Natural killer cell (primary cell): ENCODE measurements at places on chromosomes 16 and 17. TPM values are rescaled to one million over a fixed set of nuclear protein-coding genes. Genes with fewer than 3 reads are reported as not detected.

The ABCA9 gene
- total RNA-seq: 0.63 TPM

The TMEM88 gene
- 12.7 TPM for total RNA-seq

The ZNF319 gene
- total RNA-seq: 31.3 TPM

GRCh38 chr17:51166987-51167931 lies 1.0 kb downstream of the NME2 start:
- no peaks in the 10 kb centered on the region for H3K27me3 ChIP-seq
- H3K36me3 ChIP-seq: peaks cover 21% of the 10 kb centered on the region
- peak overlapping the region; percentile 90 for H3K4me3 ChIP-seq
- DNase-seq: peak; percentile 77

DNA sequence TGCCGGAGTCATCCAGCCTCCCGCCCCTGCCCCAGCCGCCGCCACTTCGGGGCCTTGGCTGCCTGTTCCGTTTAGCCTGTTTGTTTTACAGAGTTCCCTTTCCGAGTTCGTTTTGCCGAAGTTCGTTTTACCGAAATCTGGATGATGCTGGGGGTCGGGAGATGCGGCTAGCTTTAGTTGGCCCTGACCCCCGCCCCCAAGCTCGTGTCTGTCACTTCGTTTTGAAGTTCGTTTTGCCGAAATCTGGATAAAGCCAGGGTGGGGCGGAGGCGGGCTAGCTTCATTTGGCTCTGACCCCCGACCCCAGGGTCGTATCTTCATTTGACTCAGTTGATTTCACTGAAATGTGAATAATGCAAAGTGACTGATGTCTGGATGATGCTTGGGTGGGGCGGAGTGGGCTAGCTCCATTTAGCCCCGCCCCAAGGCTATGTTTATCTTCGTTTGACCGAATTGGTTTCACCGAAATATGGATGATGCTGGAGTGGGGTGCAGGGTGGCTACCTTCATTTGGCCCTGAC lies 591 bp downstream of the PSMD7 start:
- peak overlapping the region; percentile 95 for H3K4me3 ChIP-seq
- no peaks in the 10 kb centered on the region for H3K27me3 ChIP-seq
- DNase-seq: peak; percentile 16

GRCh38 chr17:78769196-78769773 lies 12.8 kb downstream of the CYTH1 start:
- peaks cover 89% of the 10 kb centered on the region for H3K4me1 ChIP-seq
- DNase-seq: peak; percentile 64
- H3K27me3 ChIP-seq: no peaks in the 10 kb centered on the region
- no peaks in the 10 kb centered on the region for H3K36me3 ChIP-seq
- no peak overlapping the region for H3K4me3 ChIP-seq

DNA sequence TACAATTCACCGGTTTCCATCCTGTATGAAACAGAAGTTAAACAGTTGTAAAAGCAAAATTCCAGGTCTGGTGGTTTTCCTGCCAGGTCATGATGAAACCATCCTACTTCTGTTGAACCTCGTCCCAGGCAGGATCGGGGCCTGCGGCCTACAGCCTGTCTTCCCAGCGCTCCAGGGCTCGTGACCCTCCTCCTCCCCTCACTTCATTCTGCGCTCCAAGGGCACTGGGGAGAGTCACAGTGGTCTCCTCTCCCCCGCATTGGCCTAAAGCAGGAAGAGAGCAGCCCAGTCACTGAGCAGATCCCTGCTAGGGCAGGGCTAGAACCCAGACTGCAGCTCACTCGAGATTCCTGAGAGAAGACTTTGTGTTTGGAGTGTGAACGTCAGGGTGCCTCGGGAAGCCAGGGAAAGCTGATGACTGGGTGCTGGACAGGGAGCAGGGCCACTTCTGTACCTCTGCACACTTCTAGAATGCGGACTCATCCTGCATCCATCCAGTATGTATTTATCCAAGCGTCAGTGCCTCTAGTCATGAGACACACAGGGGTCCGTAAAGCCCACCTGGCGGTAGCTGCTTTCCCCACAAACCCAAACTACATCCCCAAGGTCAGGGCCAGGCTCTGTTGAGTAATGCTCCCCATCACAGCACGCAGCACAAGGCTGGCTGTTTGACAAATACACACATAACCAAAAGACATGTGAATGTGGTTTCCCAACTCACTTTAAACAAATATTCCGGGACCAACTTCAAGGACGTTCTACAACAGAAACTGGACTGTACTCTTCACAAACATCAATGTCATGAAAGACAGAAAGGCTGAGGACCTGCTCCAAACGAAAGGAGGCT lies 1.7 kb upstream of the ITGAE start:
- H3K36me3 ChIP-seq: peaks cover 8% of the 10 kb centered on the region
- H3K27me3 ChIP-seq: no peaks in the 10 kb centered on the region
- no peak overlapping the region for H3K4me3 ChIP-seq
- H3K4me1 ChIP-seq: peaks cover 45% of the 10 kb centered on the region
- no peak for DNase-seq
- H3K27ac ChIP-seq: no peak overlapping the region

GRCh38 chr17:77935121-77935571 lies 23.4 kb upstream of the TNRC6C start:
- no peaks in the 10 kb centered on the region for H3K36me3 ChIP-seq
- H3K27ac ChIP-seq: no peak overlapping the region
- H3K4me1 ChIP-seq: no peaks in the 10 kb centered on the region

DNA sequence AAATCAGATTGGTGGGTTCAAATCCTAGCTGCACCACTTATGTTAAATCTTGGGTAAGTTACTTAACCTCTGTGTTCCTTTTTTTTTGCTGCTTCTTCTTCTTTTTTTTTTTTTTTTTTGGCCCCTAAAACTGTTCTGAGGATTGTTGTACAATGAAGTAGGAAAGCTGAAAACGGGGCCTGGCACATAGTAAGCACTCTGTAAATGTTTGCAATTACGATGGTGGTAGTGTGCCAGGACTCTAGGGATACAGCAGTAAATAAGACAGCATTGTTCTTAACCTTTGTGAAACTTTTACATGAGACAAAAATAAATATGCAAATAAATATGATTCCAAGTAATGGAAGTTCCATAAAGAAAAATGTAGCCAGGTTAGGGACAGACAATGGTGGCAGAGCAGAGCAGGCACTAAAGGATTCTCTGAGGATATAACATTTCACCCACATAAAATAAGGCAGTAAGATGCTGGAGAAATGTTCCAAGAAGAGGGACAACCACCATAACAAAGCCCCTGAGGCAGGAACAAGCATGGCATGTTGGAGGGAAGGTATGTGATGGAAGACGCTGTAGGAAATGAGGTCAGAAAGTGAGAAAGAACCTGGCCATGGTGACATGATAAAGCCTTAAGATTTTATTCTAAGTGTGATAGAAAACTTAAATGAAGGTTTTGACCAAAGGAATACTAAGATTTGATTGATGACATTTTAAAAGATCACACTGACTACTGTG lies 127.3 kb downstream of the NLK start:
- no peak overlapping the region for H3K27ac ChIP-seq
- no peak overlapping the region for H3K4me3 ChIP-seq
- H3K4me1 ChIP-seq: no peaks in the 10 kb centered on the region
- no peak for DNase-seq

DNA sequence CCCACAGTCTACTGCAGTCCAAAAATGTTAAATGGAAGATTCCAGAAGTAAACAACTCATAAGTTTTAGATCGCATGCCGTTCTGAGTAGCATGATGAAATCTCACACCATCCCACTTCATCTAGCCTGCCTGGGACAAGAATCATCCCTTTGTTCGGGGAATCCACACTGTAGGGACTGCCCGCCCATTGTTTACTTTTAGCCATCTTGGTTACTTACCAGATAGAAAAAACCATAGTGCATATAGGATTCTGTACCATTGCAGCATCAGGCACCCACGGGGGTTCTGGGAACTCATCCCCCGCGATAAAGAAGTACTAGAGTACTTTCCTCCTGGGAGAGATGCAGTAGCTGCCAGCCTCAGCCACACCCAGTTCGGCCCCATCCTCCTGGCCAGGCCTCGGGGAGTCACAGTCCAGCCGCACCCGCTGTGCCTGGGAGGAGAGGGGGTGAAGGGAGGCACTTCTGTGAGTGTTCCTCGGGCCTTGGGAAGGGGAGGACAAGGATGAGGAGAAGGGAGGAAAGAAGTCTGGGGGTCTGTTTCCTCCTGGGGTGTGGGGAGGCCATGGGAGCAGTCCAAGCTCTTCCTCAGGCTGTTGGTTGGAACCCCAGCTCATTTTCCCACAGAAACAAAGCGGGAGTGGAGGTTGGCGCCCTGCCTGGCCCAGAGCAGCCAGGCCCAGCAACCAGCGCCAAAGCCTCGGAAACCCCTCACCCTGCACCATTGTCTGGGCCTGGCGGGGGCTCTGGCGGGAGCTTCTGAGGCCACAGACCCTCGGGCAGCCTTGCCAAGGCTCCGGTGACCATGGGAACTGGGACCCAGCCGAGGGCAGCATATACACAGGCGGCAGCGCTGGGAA lies 8.9 kb downstream of the TRIM47 start:
- H3K27ac ChIP-seq: no peak overlapping the region
- no peak for DNase-seq
- no peaks in the 10 kb centered on the region for H3K36me3 ChIP-seq
- H3K4me3 ChIP-seq: no peak overlapping the region
- peaks cover 21% of the 10 kb centered on the region for H3K4me1 ChIP-seq

DNA sequence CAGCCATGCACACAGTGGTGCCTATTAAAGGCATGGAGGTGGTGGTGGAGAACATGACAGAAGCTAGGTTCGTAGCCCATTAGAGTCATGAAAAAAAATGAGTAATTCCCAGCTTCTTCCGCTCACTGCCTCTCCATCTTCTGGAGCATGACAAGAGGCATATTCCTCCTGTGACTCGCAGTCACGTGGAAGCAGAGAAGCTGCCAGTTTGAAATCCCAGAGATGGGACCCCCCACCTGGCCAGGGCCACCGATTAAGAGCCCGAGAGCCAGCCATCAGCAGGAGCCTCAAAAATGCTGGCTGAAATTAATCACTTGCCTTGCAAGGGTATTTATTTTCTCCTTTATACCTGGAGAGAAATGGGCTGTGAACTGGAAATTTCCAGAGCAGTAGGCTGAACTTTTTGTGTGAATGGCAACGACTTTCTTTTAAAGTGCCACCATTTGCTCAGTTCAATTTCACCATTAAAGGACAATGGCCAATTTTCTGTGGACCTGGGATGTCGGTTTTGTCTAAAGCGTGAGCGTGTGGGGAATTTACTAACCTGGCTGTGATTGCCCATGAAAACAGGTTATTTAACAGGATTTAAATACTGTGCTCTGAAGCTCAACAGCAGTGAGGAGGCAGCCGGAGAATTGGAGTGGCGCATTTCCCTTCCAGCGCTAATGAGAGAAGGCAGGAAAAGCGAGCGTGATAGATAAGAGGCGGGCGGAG lies 189.7 kb upstream of the SDK2 start:
- H3K4me1 ChIP-seq: peaks cover 29% of the 10 kb centered on the region
- no peaks in the 10 kb centered on the region for H3K36me3 ChIP-seq
- no peaks in the 10 kb centered on the region for H3K27me3 ChIP-seq
- no peak overlapping the region for H3K27ac ChIP-seq
- DNase-seq: no peak

DNA sequence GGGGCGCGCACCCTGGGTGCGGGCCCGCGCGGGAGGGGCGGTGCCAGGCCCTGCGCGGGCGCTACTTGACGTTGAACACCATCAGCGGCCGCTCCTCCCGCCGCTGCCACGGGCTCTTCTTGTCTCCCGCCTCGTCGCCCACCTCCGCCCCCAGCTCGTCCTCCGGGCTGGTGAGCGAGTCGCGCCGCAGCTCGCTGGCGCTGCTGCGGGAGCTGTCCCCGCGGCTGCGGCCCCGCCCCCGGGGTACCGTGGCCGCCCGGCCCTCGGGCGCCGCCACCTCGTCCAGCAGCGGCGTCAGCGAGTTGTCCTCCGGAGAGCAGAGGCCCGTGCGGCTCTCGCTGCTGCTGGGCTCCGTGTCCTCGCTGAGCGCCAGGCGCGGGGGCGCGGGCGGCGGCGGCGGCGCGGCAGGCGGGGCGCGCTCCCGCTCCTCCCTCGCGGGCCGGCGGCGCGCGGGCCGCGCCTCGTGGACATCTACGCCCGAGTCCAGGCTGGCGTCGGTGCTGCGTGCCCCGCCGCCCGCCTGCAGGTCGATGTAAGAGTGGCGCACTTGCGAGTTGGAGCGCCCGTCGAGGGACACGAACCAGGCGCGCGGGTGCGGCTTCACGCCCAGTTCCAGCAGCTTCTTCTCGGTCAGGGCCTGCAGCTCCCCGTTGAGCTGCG lies 8.7 kb downstream of the GRN start:
- DNase-seq: no peak
- no peaks in the 10 kb centered on the region for H3K27me3 ChIP-seq
- no peak overlapping the region for H3K4me3 ChIP-seq
- H3K27ac ChIP-seq: no peak overlapping the region

DNA sequence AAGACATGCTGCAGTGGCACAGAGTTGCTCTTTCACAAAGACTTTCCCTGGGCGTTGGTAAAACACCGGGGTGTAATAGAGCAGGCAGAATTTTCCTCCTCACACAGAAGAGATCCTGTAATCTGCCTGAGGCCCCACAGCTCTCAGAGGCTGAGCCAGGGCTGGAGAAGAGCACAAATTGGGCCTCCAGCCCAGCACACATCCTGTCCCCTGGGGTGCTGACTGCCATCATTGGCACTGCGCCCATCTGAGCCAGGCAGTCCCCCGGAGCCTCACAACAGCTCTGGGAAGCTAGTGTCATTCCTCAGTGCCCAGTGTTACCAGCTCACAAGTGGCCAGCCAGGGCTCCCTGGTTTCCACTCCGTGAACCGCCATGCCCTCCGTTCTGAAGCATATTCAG lies 119.4 kb downstream of the SOCS1 start:
- H3K4me3 ChIP-seq: no peak overlapping the region
- no peak for DNase-seq
- H3K4me1 ChIP-seq: peaks cover 27% of the 10 kb centered on the region
- no peak overlapping the region for H3K27ac ChIP-seq

DNA sequence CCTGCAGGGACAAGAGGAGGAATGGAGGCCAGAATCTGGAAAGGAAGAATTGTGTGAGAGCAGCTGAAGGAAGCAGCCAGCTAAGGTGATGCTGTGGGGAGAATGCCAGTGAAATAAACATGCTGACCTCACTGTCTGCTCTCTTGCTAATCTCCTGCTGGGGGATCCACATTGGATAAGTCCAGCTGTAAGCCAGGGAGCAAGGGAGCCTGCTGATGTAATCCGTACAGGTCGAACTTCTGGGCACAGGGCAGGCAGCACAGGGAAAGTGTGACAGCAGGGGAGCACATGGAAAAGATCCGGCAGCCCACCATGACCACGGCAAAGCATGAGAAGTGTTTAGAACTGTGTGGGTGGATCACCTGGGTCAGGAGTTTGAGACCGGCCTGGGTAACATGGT lies 7.5 kb upstream of the XPO6 start:
- no peak overlapping the region for H3K4me3 ChIP-seq
- H3K27ac ChIP-seq: no peak overlapping the region
- no peaks in the 10 kb centered on the region for H3K4me1 ChIP-seq
- H3K36me3 ChIP-seq: no peaks in the 10 kb centered on the region
- no peaks in the 10 kb centered on the region for H3K27me3 ChIP-seq

DNA sequence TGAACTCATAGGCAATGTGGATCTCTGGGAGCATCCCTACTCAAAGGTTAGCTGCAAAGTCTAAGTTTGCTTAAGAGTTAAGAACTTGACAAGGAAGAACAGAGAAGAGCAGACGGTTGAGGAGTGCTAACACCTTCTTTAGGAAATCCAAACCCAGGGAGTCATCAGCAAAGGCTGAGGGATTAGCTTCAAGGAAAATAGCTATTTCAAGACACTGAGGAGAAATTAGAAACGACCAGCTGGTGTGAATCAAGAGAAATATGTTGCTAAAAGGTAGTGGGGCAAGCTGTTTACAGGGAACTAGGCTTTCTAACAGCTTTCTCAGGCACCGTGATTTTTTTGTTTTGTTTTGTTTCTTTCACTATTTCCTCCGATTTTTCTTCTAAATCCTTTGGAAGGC lies 90.7 kb downstream of the CDH8 start:
- no peak for DNase-seq
- no peaks in the 10 kb centered on the region for H3K4me1 ChIP-seq
- no peak overlapping the region for H3K27ac ChIP-seq
- no peaks in the 10 kb centered on the region for H3K36me3 ChIP-seq
- no peaks in the 10 kb centered on the region for H3K27me3 ChIP-seq
- H3K4me3 ChIP-seq: no peak overlapping the region
